ENCODE measurements at places on chromosomes 2 and 18.

DNA sequence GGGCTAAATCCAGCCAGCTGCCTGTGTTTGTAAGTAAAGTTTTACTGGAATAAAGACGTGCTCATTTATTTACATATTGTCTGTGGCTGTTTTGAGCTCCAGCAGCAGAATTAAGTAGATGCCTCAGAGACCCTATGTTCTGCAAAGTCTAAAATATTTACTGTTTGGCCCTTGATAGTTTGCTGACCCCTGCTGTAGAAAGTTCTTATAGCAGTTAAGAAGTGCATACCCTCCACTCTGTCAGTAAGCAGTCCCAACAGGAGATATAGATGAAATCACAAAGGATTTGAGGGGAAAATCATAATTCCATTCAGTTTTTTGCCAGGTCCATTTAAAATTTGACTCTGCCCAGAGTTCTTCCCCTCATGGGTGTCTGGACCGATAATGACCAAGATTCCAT lies 50.1 kb upstream of the ITM2C start:
- no peak for DNase-seq

DNA sequence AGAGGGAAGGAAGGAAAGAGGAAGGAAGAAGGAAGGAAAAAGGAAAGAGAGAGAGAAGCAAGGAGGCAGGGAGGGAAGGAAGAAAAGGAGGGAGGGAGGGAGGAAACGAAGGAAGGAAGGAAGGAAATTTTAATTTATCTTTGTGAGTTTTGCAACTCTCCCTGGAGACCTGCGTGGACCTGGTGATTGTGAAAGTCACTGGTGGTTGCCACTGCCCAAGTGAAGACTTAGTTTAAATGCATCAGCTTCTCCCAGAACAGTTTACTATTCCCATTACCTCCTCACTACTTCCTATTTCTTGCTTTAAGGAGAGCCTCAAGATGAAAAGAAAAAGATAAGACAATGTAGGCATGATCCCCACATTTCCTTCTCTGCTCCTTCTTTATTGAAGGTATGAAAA lies 68.8 kb downstream of the ACVR1C start:
- no peak for DNase-seq

GRCh38 chr2:45505138-45505537 lies 105.9 kb downstream of the SRBD1 start:
- no peak for DNase-seq

GRCh38 chr2:105338020-105338385 lies 663 bp downstream of the C2orf49 start:
- no peak for DNase-seq

GRCh38 chr2:149058936-149059335 lies 20.4 kb downstream of the LYPD6B start:
- DNase-seq = no peak

DNA sequence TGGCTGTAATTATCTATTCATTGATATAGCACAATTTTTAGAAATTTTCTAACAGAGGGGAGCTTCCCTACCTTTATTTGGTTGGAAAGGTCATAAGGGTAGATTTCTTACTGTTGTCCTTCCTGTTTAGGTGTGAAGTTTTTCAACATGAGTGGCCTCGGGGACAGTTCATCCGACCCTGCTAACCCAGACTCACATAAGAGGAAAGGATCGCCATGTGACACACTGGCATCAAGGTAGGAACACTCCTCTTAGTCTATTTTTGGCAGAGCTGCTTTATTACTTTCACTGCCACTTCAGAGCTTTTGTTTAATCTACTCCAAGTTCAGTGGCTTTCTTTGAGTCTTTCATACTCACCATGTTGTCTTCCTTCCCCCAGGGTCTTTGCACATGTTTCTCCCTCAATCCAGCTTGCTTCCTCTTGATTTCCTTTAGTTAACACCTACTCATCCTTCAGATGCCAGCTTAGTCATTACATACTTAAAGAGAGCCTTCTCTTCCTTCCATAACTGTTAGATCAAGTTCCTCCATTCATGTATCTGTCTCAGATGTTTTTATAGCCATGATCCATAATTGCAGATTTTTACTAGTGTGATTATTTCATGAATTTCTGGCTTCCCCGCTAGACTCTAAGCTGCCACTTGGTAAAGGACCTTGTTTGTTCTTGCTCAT lies 134.5 kb downstream of the PTRHD1 start:
- no peak for DNase-seq

DNA sequence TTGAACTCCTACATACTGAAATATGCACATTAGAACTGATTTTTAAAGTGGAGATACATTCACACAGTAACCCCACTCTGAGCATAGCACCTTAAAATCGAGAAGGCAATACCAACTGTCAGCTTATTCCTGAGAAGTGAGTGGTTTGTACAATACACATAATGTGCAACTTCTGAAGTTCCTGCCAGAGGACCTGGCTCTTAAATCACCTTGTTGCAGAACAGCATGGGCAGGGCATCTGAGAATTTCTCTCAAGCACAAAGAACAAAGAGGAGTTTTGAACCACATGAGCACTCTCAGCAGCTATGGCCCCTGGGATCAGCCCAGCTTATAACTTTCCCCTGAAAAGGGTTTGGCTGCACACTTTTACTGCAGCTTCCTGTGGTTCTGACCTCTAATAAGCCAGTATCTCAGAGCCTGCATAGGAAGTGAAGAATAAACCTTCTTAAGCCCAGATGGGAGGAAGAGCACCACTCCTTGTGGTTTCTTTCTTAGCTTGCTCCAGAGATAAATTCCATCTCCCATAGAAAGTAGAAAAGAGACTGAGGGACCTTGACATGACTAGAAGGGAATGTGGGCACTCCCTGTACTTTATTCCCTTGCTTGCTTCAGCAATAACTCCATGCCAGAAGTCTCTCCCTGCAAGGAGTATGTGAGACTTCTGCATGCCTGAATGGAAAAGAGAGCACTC lies 862.3 kb downstream of the SUCLG1 start:
- no peak for DNase-seq

GRCh38 chr2:60317844-60318243 lies 235.6 kb downstream of the BCL11A start:
- no peak for DNase-seq

GRCh38 chr2:86700690-86701089 lies 19.4 kb upstream of the RMND5A start:
- DNase-seq = no peak

DNA sequence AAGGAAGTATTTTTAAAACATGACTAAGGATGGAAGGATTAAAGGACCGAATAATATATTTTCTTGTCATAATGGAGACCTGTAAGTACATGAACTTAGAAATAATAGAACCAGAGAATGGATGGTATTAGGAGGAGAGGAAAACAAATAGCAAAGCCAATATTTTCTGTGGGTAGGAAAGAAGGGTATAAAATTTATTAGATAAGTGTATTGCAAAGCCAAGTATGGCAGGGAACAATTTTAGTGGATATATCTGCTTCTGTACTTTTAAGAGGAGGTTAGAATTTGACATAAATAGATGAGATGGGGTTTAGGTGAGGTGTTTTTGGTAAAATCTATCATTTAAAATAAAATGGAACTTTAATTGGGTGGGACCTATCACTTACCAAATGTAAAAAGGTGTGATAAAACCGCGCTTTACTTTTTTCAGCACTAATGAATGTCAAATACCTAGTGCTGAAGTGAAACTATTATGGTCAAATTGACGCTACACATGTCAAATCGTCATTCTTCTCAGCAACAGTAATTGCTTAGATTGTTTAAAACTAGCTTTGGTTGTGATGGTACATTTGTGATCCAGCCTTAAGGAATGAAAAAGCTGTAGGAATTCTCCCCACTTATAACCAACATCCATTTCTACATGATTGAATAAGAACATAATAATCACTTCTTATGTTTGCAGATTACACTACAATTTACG lies 78.1 kb upstream of the ZEB2 start:
- no peak for DNase-seq

- DNase-seq = no peak
These were observed 37.8 kb downstream of the MAL start for GRCh38 chr2:95063086-95063958.

DNA sequence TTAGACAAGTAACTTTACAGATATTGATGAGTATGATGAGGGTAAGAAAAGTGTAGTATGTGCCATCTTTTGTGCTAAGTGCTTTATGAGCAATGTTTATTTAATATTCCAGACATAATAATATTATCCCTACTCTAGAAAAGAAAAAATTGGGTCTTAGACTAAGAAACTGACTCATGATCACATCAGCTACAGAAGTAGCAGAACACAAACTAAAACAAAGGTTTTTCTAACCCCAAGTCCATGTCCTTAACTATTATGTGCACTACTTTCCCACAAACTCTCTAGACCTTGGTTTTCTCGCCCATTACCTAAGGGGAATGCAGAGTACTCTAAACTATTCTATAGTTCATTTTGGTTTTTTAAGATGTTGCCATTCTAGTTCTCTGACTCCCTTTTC lies 64.5 kb downstream of the BAZ2B start:
- DNase-seq = no peak

GRCh38 chr2:111201214-111201613 lies 80.5 kb downstream of the BCL2L11 start:
- DNase-seq = no peak

DNA sequence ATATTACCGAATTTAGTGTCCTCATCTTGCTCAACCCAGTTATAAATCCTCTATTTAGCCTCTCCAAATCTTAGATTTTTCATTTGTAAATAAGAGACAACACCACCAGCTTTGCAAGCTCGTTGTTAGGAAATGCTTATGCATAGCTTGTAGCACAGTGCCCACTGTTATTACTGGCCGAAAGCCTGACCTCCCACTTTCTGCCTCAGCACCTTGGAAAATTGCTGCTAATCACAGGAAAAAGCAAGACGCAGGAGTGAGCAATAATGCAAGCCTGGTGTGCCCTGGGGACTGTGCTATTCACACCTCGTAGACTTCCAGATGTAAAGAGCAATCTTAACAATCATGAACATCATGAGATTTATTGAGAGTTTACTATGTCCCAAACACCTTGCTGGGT lies 124.2 kb upstream of the ARL4C start:
- DNase-seq = no peak

GRCh38 chr2:227653419-227653818 lies 13.2 kb upstream of the SCYGR5 start:
- DNase-seq = no peak

- DNase-seq = no peak
These were observed 32.7 kb downstream of the PDIA6 start for GRCh38 chr2:10779776-10780490.

DNA sequence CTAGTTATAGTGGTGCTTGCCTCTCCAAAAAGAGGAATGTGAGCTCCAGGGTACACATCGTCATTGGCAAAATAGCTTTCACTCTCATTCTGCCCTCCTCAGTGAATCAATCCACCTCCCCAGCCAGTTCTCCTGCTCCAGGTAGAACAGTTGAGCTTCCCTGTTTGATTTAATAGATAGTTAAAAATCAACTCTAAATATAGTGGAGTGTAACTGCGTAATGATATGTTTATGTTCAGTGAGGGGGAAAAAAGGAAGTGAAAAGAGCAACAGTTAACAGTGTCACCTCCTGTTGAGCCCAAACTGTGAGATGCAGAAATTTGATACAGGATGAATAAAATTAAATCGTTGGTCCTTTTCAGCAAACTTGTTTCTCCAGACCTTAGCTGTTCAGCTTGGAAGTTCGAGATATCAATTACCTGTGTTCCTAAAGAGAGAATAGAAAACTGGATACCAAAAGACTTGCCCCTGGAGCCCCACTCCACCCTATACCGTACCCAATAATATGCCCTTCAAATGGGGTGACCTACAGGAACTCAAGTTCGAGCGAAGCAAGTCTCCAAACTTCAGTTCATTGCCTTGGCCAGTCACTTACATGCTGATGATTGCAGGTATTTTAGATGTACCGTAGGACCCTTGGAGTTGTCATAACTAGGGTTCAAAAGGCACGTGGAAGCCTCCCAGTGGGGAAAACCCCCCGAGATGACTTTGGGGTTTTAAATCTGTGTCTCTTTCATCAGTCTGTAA lies 708.4 kb downstream of the RNF144A start:
- no peak for DNase-seq

GRCh38 chr2:214005337-214005736 lies 405.5 kb upstream of the VWC2L start:
- no peak for DNase-seq

- no peak for DNase-seq
These were observed 48.0 kb downstream of the TEX44 start for GRCh38 chr2:231640641-231641111.

DNA sequence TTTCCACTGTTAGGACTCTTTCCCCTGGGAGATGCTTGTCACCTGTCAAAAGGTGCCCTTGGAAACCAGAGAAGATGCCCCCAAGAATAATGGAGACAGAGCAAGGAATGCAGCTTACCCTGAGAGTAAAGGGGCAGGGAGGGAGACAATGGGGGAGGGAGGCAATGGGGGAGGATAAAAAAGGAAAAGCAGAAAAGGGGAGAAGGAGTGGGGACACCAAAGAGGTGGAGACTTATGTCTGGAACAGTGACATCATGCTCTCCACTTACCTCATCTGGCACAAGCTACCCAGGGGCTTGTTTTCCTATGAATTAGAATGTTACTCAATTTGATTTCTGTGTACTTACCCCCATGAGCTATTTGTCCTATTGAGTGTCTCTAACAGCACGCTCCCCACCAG lies 67.9 kb downstream of the MRO start:
- no peak for DNase-seq

DNA sequence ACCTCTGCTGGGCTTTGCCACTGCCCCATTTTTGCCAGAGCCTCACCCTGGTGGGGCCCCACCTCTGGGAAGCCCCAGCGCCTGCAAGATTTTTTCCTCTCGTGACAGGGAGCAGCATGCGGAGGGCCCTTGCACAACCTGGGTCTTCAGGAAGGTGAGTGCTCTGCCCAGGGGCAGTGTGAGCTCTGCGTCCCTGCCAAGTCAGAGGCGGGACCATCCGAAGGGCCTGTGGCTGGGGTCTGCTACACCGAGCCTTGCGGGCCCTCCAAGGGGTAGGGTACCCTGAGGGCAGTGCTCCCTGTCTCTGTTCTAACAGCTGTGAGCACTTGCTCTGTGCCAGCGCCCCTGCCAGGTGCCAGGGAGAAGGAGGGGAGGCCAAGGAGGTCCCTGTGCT lies 5.8 kb upstream of the ODC1 start:
- DNase-seq = no peak

- DNase-seq = no peak
These were observed 92.1 kb downstream of the PXDN start for GRCh38 chr2:1652034-1652790.

GRCh38 chr2:101883860-101884259 lies 107.9 kb upstream of the IL1R2 start:
- DNase-seq = peak; percentile 72

DNA sequence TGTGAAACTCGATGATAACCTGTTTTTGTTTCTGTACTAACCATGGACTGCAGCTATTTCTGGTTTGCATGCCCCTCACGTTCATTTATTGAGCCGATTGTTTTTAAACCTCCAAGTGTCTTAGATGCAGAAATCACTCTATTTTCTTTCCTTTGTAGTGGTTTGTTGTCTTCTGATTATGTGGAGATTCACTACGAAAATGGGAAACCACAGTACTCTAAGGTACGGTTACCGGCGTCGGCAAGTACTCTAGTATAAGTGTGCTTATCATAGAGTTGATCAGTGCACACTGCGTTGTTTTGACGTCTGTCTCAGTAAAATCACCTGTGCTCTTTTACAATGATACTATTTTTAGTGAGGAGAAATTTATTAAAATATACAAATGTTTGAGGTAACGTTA lies 87.4 kb downstream of the ADAM23 start:
- peak; percentile 40 for DNase-seq

GRCh38 chr2:60662781-60663180 lies 93.3 kb upstream of the PAPOLG start:
- DNase-seq = no peak
